ENCODE measurements at places on chromosomes 12 and 14.

- no peak for DNase-seq
Measured at GRCh38 chr12:70555081-70555480, 82.1 kb downstream of the PTPRB start.

- DNase-seq, result no peak
Measured at GRCh38 chr12:110780448-110780847, 37.8 kb upstream of the PPP1CC start.

GRCh38 chr14:84217066-84217465, 1312.9 kb upstream of the FLRT2 start:
- DNase-seq, result no peak

- DNase-seq, result no peak
Measured at GRCh38 chr14:103100281-103101121, 6.0 kb downstream of the EXOC3L4 start.

DNA sequence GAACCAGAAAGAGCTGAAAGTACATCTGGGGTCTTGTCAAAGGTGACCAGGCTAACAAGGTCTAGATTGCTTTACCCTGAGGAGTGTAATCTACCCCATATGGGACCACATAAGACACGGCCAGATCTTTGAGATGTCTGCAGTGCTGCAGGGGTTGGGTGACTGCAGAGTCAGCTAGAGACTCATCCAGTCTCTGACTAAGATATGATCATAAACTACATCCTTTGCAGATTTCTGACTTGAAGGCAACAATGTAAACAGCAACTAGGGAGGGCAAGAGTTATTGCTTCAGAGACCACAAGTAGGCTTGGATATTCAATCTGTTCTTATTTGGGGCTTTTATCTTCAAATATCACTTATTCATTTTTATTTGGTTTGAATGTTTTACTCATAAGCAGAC, 1080.5 kb upstream of the FOXG1 start:
- no peak for DNase-seq

- no peak for DNase-seq
Measured at GRCh38 chr14:94346841-94347240, 23.7 kb upstream of the SERPINA6 start.

DNA sequence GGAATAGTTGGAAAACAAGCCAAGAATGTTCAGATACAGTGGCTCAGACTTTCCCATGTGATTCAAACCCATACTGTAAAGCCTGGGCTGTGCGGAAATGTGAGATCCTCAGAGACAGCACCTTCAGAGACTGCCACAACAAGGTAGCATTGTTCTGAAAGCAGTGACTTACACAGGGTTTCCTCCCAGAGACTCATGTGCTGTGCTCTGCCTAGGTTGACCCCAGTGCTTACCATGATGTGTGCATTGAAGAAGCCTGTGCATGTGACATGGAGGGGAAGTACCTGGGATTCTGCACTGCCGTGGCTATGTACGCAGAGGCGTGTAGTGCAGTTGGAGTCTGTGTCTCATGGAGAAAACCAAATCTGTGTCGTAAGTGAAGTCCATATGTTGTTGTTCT, 219.4 kb downstream of the LRRK2 start:
- DNase-seq, result no peak
